ENCODE measurements at places on chromosomes 5 and 9. TPM values are rescaled to one million over a fixed set of nuclear protein-coding genes. Genes with fewer than 3 reads are reported as not detected.

DNA sequence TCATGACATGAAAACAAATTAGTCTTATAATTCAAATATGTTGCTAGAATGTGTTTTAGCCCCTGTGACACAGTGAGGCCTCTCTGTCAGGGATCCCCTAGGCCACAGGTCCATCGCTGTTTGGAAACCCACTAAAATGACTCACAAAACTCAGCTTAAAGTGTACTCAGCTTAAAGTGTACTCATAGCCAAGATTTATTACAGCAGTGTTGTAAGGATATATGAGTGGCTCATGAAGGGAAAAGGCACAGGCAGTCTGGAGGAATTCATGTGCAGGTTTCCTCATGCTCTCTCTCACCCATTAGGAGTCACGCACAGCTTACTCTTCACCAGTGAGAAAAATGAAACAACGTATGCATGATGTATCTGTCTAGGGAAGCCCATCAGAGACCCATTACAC, 24.4 kb upstream of the TGFBI start:
- no peak for DNase-seq

- DNase-seq = peak; percentile 14
Observed at GRCh38 chr5:74201334-74202081, 439.0 kb downstream of the ENC1 start.

- DNase-seq = no peak
Observed at GRCh38 chr9:98520221-98520960, 188.3 kb downstream of the GABBR2 start.

DNA sequence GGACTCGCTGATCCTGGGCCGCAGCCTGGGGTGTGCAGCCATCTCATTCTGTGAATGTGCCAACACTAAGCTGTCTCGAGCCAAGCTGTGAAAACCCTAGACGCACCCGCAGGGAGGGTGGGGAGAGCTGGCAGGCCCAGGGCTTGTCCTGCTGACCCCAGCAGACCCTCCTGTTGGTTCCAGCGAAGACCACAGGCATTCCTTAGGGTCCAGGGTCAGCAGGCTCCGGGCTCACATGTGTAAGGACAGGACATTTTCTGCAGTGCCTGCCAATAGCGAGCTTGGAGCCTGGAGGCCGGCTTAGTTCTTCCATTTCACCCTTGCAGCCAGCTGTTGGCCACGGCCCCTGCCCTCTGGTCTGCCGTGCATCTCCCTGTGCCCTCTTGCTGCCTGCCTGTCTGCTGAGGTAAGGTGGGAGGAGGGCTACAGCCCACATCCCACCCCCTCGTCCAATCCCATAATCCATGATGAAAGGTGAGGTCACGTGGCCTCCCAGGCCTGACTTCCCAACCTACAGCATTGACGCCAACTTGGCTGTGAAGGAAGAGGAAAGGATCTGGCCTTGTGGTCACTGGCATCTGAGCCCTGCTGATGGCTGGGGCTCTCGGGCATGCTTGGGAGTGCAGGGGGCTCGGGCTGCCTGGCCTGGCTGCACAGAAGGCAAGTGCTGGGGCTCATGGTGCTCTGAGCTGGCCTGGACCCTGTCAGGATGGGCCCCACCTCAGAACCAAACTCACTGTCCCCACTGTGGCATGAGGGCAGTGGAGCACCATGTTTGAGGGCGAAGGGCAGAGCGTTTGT, 19.9 kb downstream of the PTGES2 start:
- DNase-seq = no peak

DNA sequence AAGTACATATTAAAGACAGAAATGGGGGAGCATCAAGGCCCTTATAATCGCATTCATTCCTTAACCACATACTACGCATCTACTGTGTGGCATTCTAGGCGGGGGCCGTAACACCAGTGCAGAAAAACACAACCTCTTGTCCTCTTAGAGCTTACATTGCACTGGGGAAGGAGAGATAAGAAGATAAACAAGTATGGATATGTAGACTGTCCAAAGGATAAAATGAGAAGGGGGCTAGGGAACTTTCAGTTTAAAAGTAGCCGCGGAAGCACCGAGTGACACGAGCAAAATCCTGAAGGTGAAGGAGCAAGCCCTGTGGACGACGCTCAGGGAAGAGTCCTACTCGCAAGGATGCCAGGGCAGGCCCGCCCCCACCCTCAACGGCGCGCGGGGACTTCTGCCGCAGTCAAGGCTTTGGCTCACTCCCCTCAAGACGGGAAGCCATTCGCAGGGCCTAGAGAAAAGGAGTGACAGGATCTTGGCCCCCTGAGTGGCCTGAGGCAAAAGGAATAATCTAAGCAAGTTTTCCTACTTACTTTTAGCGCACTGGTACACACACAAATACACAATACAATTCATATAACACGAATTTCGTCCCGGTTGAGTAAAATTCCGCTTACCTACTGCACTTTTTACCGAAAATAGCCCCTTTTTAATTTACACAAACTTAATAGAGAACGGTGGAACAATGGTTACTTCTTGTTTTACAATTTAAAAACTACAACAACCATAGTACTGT, 1.3 kb upstream of the NIPBL start:
- peak; percentile 53 for DNase-seq

GRCh38 chr9:89037891-89038290, 46.6 kb downstream of the S1PR3 start:
- no peak for DNase-seq

DNA sequence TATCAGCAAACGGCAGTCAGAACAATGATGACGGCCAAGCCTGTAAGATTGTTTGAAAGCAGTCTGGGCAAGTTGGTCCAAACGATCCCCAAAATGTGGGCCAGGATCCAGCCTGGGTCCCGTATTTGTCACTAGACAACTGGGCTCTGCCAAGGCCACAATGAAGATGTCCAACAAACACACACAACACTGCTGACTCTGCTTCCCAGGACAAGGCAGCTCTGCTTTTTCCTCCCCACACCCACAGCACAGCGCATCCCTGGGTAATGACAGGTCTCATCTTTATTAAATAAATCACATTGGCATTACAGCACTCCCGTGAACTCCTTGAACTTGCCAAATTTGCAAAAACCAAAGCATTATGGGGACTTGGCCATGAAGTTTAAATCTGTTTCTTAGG, 424.1 kb upstream of the ACTBL2 start:
- no peak for DNase-seq

DNA sequence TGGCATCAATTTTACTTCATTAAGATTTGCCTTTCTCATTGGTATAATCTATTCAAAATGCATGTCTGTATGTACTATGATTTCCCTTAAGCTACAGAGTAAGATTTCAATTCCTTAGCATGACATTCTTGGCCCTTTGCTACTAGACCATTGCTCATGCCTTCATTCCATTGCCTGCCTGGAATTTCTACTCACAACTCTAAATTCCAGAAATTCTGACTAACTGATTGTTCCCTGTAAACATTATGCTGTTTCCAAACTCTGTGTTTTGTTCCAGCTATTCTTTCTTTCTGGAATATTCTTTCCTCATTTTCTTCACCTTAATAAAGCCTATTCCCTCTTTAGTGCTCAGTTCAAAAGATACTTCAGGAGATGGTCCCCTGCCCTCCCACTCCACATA, 568.8 kb upstream of the SEMA6A start:
- no peak for DNase-seq

DNA sequence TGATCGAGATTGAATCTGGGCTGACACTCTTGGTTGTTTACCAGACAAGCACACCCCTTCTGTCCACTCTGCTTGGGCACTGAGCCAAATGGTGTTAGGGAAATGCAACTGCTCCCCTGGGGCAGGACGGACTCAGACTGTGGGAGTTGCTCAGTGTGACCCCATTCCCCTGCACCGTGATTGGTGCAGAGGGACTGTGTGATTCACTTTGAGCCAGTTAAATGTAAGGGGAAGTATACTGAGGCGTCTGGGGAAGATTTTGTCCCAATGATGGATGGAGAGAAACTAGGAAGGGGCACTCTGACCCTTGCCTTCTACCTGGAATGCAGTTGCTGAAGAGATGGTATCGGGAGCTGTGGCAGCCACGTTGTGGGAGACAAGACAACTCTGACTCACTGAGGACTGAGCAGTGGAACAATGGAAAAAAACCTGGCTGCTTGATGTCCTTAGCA, 196.0 kb upstream of the ANKRD55 start:
- DNase-seq = no peak

GRCh38 chr5:14593326-14594021, 11.9 kb downstream of the OTULINL start:
- no peak for DNase-seq

DNA sequence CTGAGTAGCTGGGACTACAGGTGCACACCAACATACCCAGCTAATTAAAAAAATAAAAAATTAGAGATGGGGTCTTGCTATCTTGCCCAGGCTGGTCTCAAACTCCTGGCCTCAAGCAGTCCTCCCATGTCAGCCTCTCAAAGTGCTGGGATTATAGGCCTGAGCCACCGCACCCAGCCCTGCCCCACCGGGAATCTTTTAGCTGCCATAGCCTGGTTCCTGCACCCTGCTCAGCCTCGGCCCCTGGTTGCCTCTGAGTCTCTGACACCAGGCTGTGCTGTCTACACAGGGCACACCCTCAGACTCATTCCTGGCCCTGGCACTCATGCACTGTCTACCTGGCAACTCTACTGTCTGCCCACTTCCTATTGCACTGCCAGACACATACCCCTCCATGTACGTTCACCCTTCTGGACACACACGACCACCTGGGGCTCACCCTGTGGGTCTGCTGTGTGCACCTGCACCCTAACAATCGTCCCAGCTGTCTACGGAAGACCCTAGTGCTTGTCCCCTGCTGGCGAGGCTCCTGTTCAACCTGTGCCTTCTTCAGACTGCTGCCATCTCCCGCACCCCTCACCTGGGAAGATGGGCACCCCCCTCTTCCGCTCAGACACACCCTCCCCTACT, 1.4 kb downstream of the PROP1 start:
- DNase-seq = no peak

GRCh38 chr5:88405783-88406182, 137.1 kb upstream of the TMEM161B start:
- DNase-seq = no peak

GRCh38 chr9:112061152-112061740, 113.9 kb downstream of the SUSD1 start:
- DNase-seq = no peak

GRCh38 chr5:167582886-167583285, 708.6 kb upstream of the WWC1 start:
- DNase-seq = no peak

GRCh38 chr5:150068071-150068470, 18.3 kb downstream of the CSF1R start:
- no peak for DNase-seq

ANXA6 gene
- 80.7 TPM for total RNA-seq

SHOC1 gene
- total RNA-seq = not detected

PCDHGA3 gene
- 11.8 TPM for total RNA-seq

LAMC3 gene
- 3.5 TPM for total RNA-seq

LECT2 gene
- not detected for total RNA-seq

C1QTNF3 gene
- total RNA-seq = 52.7 TPM

SETD9 gene
- 4.4 TPM for total RNA-seq

AIF1L gene
- total RNA-seq = 24.2 TPM

ZNF883 gene
- total RNA-seq = 25.4 TPM

IZUMO3 gene
- total RNA-seq = not detected

SPINK13 gene
- total RNA-seq = not detected

LRRC19 gene
- not detected for total RNA-seq

Data from cerebellum (tissue), 4 donors.